ENCODE measurements at places on chromosomes 1 and 21.

DNA sequence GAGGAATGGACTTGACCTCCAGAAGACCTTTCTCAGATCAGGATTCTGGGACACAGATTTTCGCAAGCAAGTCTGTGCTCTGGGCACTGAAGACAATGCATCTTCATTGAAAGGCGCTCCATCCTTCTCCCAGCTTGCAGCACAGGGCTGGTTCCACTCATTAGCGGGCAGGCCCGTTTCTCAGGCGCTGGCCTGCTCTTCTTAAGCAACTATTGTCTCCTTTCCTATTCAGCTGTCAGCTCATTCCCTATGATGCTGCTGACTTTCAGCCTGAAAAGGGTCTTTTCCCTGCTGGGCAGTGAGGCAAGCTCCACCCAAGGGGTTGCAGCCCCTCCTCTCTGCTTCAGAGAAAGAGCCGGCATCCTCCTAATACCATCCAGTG is 91.9 kb upstream of the PLXNA2 start:
- DNase-seq: no peak

DNA sequence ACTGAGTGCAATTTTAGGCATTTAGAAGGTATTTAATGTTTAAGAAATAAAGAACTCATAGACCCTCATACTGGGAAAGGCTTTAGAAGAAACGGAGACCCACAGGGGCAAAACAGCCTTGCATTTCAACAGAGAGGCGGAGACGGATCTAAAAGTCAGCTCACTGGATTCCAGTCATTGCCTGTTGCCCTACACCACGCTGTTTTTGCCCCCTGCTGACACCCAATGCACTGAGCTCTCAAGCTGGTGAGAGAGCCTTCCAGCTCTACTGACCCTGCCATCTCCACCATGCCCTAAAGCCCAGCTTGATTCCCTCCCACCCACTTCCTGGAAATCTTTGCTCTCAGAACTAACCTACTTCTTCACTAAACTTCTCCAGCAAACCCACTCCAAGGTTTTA is 7.2 kb upstream of the TRAF3IP3 start:
- no peak for DNase-seq

GRCh38 chr1:232388363-232388762 is 241.6 kb downstream of the SIPA1L2 start:
- no peak for DNase-seq

- no peak for DNase-seq
These were observed 16.3 kb upstream of the SARS1 start for GRCh38 chr1:109197158-109198042.

GRCh38 chr1:31189696-31190674 is 49.7 kb downstream of the NKAIN1 start:
- no peak for DNase-seq

- no peak for DNase-seq
These were observed 55.5 kb downstream of the GABPA start for GRCh38 chr21:25790122-25790877.

DNA sequence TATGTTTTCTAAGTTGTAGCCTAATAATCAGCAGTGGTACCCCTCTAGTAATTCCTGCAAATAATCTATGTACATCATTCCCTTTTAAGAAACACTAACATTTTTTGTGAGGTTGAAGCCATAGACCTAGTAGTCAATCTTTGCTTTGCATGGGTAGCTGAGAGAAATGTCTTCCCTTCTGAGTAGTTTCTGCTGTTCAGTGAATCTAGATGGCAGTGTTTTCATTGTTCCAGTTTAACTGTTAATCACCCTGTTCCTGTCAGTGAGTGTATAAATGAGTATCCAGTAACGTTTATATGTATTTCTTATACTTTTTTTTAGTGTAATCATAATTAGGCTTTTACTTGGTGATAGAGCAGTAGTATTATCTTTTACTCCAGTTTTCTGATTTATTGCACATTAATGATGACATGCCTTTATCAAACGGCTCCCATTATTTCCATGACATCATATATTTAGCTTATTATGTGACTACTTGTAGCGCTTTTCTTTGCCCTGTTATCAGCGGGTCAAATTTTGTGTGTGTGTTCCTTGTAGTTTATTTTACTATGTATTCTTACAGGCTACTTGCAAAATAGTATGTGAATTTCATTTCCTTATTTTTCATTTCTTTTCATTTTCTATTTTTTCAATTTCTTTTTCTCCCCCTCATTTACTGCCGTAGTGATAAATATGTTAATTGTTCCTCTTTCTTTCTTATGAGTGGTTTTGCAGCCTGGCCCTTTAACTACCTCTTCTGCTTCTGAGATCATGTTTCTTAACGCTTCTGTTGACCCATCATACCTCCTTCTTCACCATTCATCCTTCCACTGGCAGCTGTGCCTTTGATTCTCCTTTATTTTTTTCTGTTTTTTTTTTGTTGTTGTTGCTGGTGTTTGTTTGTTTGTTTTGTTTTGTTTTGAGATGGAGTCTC is 18.8 kb downstream of the CEP350 start:
- no peak for DNase-seq

DNA sequence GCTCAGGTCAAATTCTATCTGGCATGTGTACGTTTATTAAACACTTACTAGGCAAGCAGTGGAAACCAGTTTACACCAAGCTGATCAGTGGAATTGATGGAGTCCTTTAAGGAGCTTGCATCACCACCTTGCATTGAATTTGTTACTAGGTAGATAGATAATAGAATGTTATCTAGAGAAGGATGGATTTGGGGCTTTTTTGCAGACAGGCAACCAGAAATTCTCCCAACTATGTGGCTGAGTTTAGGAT is 44.9 kb downstream of the HHAT start:
- no peak for DNase-seq

- DNase-seq: no peak
These were observed 88.5 kb downstream of the BEND5 start for GRCh38 chr1:48688102-48688760.

GRCh38 chr1:218779341-218780100 is 394.2 kb upstream of the LYPLAL1 start:
- no peak for DNase-seq

- DNase-seq: no peak
These were observed 14.9 kb upstream of the CDA start for GRCh38 chr1:20573987-20574386.

DNA sequence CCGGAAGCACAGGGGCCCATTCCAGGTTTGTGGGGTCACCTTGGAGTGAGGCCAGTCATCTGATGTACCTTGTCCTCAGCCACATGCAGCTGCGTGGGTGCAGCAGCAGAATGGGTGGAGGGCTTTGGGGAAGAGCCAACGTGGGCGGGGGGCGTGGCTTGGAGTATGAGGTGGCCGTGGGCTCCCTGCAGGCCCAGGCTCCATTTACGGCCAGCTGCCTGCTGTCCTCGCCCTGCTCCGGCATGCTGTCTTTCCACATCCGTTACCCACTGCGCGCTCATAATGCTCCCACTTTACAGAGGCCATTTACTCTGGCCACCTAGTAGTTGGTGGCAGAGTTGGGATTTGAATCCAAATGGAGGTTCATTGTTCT is 27.8 kb upstream of the TINAGL1 start:
- DNase-seq: no peak

DNA sequence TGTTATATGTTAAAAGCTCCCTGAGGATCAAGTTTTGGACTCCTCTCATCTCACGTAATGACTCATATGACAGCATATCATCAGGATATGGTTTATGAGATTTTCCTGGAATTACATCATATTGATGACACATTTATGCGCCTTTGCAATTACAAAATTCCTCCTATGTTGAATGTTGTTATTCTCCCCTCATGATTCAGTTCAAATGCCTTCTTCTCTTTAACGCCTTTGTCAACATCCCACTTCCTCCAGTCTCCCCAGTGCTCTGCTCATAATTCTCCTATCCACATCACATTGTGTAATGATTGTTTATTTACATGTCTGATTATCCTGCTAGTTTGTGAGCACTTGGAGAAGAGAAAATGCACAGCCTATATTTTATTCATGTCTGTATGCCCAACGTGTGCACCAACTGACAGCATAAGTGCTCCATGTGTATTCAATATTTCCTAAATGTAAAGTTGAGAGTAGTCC is 80.9 kb upstream of the BACH1 start:
- no peak for DNase-seq

DNA sequence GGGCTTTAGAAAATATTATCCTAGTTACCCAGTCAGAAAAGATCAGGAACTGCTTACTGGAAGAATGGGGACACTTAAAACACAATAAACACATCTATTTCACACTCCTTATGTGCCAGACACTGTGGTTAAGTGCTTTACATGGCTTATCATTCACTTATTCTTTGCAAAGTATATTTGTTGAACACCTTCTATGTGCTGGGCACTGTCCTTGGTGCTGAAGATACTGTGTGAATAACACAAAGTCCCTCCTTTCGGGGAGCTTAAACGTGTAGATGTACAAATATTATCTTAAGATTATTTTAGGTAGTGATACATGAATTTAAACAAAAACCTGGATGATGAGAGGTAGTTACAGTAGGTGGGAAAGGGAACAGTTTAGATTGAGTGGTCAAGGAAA is 169.3 kb downstream of the ST6GALNAC5 start:
- DNase-seq: no peak

DNA sequence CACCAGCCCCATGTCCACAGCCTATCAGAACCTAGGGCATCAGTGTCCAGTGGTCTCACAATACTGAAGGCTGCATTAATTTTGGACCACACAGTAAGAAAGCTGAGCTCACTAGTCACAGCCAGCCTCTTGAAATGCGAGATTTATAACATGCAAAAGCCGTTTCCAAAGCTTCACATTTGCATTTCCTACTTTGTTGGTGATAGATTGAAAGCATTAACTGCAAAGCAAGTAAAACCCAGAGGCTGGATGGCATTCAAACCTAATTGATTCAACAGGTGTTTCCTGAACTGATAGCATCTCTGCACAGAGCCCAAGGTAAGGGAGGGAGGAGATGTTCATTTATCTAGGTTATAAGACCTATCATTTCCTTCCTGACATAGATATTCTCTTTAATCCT is 410.1 kb downstream of the OMA1 start:
- no peak for DNase-seq

GRCh38 chr1:185059950-185060571 is 14.7 kb downstream of the RNF2 start:
- no peak for DNase-seq

DNA sequence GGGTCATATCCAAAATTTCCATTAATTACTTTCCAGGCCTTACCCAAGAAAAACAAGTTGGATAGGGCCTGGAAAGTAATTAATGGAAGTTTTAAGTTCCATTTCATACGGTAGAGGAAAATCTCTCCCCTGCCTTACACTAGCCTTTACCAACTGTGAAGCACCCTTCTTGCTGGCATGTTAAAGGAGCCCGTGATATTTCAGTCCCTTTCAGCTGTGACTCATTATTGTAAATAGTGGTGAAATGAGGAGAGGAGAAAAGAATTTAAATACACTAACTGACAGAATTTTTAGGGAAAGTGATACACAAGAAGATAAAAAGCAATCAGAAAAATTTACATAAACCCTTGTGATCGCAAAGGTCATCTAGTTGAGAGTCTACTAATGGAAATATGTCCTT is 20.3 kb upstream of the KAZN start:
- DNase-seq: no peak

DNA sequence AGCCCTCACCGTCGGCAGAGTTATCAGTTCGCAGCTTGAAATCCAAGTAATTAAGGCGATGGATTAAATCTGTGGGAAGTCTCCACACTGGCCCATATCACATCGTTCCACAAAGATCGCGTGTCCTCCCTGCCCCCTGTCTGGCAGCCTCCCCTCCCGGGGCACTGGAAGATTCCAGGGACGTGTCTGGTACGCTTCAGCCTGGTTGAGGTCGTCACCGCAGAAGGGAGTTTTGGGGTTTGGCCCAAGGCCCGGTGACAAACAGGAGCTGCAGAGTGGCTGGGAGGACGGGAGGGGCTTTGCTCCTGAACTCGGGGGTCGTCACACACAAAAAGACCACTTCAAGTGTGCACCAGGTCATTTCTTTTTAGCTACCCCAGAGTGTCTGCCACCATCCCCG is 51.1 kb downstream of the PRDM16 start:
- no peak for DNase-seq

GRCh38 chr21:14620152-14620551 is 74.0 kb upstream of the SAMSN1 start:
- no peak for DNase-seq

DNA sequence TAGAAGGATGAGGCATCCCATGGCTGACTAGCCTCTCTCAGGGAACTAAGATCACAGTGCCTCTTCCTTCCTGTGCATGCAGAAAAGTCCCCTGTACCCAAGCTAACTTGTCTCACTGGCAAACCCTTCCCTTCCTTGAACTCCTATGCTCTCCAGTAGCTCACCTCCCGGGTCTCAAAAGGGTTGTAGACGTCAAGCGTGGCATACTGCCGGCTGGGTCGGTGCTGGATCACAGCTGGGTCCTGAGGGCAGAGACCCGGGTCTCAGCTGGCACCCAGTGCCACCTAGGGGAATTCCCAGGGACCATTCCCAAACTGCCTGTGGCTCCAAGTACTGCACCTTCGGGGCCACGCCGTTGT is 688 bp downstream of the SCAMP3 start:
- no peak for DNase-seq

- no peak for DNase-seq
These were observed 31.1 kb downstream of the DIP2A start for GRCh38 chr21:46489800-46490199.

DNA sequence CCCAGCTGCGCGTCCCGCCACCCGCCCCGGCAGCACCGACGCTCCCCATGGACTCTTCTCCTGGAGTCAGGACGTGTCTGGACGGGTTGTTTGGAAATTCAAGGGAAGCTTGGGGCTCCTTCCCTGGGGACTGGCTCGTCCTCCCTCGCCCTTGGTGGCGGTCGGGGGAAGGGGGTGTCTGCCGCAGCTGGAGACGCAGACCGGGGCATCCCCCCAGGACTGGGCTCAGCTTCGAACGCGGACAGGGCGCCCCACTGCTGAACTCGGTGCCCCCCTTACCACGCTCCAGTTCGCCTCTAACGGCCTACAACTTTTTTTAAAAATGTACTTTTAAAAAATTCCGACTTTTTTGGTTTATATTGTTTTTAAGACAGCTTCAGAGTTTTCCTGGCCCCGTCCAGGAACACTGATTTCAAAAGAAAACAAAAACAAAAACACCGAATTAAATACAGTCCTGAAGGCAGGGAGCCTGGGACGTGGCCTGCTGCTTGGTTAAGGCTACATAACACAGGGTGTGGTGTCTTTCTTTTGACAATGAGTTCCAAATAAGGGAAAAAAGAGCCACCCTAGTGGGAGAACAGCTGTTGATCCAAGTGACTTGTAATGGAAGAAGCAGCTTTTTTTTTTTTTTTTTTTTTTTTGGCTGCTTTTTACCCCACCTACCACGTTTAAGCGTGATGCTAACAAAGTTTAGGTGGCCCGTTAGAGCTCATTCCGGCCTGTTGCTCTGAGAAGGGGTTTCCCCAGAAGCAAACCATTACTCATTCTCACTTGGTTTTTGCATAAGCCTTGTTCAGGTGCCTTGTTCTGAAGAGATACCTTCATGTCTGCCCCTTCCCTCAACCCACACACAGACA is 862 bp upstream of the DIPK1A start:
- peak; percentile 51 for DNase-seq
